ENCODE measurements at places on chromosomes 6 and 20. TPM values are rescaled to one million over a fixed set of nuclear protein-coding genes. Genes with fewer than 3 reads are reported as not detected.
A peak's percentile ranks its signal among the peaks of the same experiment; 100 is the strongest.

Gene RNF39
- not detected for total RNA-seq

Gene CAGE1
- not detected for total RNA-seq

Gene LINC00237
- not detected for total RNA-seq

Gene TSPO2
- not detected for total RNA-seq

Gene SNAP91
- 7.1 TPM for total RNA-seq

DNA sequence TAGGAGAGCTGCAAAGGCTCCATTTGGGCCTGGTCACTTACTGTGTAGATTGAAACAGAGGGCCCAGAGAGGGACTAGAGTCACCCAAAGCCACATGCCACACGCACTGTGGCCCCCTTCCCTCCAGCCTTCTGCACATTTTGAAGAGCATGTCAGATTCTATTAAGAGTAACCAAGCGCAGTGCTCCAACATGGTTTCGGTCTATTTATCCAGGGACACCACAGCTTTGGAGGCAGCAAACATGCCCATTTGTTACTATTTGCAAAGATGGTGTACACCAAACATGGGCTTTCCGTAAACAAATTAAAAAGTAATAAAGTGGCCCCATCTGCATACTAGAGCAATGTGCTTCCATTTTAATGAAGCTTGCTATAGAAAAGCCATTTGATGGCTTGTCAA lies 43.7 kb upstream of the CCDC167 start:
- no peak for DNase-seq
- no peak overlapping the region for H3K4me3 ChIP-seq
- no peak overlapping the region for H3K27ac ChIP-seq
- H3K27me3 ChIP-seq = peaks cover 5% of the 10 kb centered on the region
- peaks cover 8% of the 10 kb centered on the region for H3K4me1 ChIP-seq

DNA sequence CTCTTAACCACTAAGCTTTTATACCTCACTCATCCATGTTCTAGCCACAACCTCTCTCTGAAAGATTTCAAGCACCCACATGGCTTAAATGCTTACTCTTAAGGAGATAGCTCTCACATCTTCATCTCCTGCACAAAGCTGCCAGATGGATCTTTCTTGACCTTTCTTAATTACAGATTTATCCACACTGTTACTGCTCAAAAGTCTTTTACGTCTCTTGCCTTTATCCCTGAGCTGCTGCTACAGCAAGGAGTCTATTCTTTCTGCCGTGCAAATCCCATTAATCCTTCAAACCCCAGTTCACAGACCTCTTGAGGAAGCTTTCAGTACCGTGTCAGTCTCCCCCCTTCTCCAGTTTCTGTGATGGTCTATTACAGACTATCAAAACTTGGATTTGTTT lies 54.6 kb downstream of the B4GALT5 start:
- no peak overlapping the region for H3K27ac ChIP-seq
- no peak for DNase-seq
- H3K4me1 ChIP-seq = peaks cover 40% of the 10 kb centered on the region
- H3K27me3 ChIP-seq = no peaks in the 10 kb centered on the region
- no peak overlapping the region for H3K4me3 ChIP-seq

DNA sequence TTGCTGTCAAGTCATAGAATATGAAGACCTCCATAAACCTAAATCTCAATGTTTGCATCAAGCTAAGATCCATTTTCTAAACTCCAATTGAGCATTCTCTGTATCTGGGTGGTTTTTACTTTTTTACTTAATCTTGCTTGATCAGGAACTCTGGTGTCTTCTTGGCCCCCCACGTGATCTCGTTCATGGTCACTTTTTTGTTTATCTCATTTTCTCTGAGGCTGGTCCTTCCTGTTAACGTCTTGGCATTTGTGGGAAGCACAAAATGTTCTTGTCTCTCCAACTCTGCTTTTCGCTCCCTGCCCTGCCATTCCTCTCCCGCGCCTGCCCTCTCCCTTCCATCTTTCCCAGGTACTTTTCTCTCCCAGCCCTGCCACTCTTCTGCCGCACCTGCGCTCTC lies 14.0 kb upstream of the MAPRE1 start:
- H3K27ac ChIP-seq = no peak overlapping the region
- no peak overlapping the region for H3K4me3 ChIP-seq
- DNase-seq = no peak

DNA sequence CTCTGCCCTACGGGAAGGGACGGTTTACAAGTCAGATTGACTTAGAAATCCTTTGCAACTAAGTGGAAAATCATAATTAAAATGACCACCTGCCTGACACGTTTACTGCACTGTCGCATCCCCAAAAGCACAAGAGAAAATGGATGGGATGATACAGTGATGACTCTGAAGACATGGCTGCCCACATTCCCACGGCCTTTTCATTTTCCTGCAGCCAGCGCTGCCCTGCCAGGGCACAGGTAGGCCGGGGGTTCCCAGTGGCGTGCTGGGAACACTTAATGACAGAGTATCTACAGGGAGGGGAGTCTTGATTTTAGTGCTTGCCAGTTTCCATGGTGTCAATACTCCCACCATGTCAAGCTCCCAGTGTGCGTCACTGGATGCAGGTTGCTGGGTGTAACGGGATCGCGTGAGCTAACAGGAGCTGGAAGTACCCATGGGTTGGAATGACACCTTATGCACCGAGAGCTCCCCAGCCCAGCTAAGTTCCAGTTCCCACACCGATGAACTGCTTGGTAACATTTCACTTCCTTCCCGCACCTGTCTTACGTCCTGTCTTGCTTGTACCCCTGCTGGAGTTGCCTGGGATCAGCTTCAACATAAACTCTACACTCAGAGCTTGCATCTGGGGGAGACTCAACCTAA lies 129.0 kb downstream of the ANKRD60 start:
- H3K4me1 ChIP-seq = peaks cover 11% of the 10 kb centered on the region
- no peaks in the 10 kb centered on the region for H3K36me3 ChIP-seq
- H3K27me3 ChIP-seq = no peaks in the 10 kb centered on the region
- H3K27ac ChIP-seq = no peak overlapping the region

DNA sequence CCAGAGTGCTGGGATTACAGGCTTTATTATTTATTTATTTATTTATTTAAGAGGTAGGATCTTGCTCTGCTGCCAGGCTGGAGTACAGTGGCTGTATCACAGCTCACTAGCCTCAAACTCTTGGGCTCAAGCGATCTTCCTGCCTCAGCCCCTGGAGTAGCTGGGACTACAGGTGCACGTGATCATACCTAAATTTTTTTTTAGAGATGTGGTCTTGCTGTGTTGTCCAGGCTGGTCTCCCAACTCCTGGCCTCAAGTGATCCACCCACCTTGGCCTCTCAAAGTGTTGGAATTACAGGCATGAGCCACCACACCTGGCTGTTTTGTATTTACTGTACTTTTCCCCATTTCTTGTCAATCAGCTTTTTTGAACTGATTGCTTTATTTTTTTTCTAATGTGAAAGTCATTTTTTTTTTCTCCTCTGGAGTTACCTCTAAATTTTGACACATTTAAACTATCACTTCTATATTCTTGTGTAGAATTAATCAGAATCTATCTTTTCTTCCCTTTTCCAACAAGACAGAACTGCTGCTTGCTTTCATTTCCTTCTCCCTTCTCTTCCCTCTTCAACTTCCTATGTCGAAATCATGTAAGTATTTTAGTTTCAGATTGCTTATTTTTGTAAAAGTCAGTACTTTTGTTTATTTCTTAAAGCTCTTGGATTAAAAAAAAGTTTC lies 12.0 kb downstream of the PANK2 start:
- H3K36me3 ChIP-seq = no peaks in the 10 kb centered on the region
- H3K4me1 ChIP-seq = peaks cover 94% of the 10 kb centered on the region
- peak overlapping the region; percentile 15 for H3K27ac ChIP-seq
- H3K27me3 ChIP-seq = no peaks in the 10 kb centered on the region
- peak overlapping the region; percentile 8 for H3K4me3 ChIP-seq

Measured in esophagus muscularis mucosa (tissue), 4 donors.